ENCODE measurements at places on chromosomes 3 and 15.

DNA sequence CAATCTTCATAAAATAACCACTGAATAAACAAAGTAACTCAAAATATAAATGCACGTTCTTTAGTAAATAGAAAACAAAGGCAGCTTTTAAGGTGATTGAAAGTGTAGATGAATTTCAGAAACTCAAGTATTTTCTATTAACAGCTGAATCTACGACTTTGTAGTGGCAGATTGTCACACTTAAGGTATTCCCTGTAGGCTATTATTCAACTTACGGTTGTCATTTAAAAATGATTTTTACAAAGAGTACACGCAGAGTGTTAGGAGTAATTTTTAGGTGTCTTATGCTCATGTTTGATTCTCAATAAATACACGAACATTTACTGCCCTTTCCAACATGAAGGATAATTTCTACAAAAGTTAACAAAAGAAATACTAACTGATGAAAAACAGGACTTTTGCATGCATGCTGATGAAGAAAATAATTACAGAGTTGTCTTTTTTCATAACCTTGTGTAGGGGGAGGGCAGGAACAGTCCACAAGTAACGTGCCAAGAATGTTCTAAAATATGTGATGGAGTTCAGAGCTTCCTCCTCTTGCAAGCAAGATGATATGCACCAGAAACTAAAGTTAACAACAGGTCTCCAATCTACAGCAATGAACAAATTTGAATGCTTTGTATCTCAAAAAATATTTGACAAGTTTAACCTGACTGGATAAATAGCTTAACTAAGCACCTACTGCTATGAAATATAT, 16.7 kb downstream of the DCBLD2 start:
- no peak for DNase-seq

DNA sequence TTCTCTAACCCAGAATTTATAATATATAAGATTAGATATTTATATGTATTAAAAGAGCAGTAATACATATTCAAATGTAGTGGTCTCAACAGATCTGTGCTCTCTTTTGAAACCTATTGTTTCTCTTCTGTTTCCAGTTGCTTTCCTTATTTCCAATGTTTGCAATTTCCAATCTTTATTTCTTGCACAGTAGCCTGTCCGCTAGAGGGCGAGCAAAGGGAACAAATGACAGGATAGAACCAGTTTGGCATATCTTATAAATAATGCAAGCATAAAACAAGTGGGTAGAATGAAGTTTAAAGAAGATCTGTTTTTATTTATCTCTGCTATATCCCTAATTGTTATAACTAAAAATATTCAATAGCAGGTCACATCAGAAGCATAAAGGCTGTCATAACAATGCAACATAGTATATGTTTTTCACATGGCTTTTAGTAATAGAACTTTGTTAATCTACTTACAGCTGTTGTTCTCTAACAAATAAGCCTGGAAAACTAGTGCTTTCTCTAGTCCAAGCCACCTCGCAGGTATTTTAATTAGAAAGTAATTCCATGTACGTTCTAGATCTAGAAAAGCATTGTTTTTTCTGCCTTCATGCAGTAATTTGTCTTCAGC, 15.1 kb upstream of the TCAIM start:
- DNase-seq = peak; percentile 26

- no peak for DNase-seq
These were observed 402.0 kb upstream of the GOLIM4 start for GRCh38 chr3:168497741-168498140.

DNA sequence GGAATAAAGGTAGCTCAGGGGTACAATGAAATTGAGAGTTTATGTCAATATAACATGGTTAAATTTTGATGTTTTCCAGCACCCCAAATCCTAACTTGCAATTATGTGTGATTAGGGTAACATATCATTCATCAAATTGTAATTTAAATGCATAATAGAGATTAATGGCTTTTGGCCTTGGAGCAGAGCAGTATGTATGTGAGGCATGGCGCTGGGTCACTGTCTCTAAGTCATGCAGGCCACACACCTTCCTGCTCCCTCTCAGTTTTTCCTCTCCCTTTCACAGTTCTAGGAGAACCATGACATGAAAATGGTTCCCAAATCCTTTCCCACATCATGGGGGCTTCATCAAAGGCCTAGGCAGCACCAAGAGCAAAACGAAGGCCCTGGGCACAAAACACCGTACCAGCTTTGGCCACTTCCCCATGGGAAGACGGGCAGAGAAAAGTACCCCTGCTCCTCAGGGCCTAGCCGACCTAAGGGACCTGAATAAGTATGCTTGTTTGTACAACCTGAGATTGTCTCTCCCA, 3.9 kb upstream of the SRP14 start:
- no peak for DNase-seq

GRCh38 chr3:178202194-178202593, 334.0 kb upstream of the KCNMB2 start:
- no peak for DNase-seq

GRCh38 chr3:46764206-46764605, 46.5 kb upstream of the PRSS50 start:
- no peak for DNase-seq

GRCh38 chr3:12629560-12629959, 34.4 kb downstream of the RAF1 start:
- DNase-seq = no peak

DNA sequence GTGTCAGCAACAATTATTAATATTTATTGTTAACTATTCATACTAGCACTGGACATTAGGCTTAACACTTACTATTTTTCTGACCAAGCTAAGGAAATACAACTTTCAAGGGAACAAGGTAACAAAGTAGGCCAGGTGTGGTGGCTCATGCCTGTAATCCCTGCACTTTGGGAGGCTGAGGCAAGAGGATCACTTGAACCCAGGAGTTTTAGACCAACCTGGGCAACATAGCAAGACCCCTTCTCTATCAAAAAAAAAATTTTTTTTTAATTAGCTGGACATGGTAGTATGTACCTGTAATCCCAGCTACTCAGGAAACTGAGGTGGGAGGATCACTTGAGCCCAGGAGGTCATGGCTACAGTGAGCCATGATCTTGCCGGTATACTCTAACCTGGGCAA, 131.7 kb downstream of the RBPMS2 start:
- no peak for DNase-seq

DNA sequence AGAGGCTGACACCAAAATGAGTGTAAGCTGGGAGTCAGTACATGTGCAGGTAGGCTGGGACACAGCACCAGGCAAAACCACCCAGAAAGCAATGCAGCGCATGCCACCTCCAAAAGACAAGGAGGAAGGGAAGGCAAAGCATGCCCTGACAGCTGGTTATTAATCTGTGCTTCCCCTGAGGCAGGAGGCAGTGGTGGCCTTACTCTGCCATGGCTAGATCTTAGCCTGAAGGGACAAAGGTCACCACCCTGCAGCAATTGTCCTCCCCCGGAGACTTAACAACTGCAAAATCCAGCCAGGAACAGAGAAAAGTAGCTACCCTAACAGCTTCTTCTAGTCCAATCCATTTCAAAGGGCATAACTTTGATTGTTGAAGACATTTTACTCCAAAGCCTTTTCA, 73.7 kb downstream of the PLD1 start:
- no peak for DNase-seq

DNA sequence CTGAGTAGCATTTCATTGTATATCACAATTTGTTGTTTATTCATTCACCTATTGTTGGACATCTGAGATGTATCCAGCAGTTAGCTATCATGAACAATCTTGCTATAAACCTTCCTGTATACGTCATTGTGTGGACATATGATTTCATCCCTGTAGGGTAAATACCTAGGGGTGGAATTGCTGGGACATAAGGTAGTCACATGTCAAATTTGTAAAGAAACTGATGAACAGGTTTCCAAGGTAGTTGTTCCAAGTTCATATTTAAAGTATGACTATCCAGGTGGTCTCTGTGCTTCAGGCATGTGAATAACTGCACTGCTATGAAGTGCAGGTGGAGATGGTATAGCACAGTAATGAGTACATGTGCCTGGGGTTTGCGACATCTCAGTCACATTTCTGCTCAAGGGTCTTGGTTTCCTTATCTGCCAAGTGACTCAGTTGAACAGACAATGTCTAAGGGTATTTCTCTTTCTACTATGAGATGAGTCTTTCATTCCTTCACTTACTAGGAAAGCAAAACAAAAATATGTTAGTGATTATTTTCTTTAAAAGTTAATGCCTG, 229.0 kb upstream of the HES1 start:
- no peak for DNase-seq

GRCh38 chr3:136751316-136752171, 634 bp downstream of the STAG1 start:
- DNase-seq = peak; percentile 61

- DNase-seq = no peak
These were observed 7.1 kb downstream of the TLE3 start for GRCh38 chr15:70090436-70091296.

DNA sequence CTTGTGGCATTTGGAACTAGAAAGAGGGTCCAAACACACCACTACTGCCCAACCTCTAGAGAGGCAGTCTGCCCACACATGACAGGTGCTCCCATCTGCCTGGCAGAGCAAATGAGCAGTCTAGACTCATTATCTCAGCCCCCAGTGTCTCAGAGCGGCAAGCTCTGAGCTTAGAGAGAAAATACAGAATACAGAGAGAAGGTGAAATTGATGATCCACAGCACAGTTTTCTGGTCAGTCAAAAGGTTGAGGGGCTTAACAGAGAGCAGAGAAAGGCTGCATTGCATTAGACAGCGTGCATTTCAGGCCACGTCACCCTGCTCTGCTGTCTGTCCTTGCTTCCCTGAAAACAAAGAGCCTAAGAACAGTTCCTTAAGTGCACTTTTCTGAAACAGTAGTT, 135.1 kb downstream of the KCNMB2 start:
- DNase-seq = no peak

DNA sequence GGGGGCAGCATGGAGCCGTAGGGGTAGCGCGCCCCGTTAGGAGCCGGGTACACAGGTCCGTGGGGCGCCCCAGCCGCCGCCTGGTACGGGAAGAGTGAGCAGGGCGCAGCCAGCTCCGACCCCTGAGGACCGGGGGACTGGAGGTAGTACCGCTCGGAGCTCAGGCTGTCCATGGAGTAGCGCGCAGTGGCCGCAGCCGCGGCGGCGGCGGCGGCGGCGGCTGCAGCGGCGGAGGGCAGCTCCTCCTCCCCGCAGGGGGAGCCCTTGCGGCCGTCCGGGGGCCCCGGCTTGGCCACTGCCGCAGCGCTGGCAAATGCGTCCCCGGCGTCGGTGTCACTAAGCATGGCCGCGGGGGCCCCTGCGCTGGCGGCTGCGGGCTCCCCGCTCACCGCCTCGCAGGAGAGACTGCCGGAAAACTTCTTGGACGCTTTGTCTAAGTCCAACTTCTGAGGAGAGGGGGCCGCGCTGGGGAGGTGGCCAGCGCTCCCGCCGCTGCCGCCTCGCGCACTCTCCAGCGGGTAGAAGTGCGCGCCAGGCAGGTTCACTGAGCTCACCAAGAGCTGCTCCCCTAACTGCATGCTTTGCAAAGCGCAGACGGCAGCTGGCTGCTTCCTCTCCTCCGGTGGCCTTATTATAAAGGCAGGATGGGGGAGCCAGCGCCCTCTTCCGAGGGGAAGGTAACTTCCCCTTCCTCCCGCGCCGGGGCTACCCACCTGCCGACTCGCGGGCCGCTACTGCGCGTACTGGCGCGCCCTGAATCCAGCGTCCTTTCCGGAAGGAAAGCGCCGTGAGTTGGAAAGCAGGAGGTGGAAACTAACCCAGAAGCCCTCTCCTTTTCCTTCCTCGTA, at the start of gene EOMES:
EOMES (minus strand) TSS at position 607 of the 848 bp plus-strand sequence; CDS start at position 578, 29 bp downstream.
- DNase-seq = no peak

DNA sequence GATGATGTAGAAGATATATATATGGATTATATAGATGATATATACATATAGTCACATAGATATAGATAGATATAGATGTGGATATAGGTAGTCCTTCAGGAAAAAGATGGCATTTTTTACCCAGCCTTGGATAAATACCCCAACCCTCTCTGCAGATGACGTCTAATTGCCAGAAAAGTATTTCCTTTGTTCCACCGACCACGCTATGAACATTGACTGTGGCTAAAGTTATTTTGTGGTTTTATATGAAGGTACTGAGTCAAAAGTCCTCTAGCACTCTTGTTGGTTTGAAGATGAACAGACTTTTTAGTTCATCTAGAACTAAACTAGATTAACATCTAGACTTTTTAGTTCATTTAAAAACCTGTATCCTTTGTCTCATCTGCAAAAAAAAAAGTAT, 207.7 kb downstream of the PLOD2 start:
- no peak for DNase-seq

DNA sequence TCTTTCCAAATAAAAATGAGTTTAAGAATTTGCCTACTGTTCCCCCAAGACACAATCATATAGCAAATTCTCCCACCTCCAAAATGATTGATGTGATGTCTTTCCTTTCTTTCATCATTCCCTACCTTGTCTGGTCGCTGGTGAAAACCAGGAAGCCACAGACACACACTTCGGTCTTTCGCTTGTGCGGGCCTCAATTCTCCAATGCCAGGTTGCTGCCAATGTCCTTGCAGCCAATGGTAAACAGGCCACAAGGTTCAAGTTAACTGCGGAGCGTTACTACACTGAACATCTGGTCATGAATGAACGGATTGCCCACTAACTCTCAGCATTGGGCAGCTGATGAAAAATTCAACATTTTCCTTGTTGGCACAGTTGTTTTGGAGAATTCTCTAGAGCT, 192.2 kb downstream of the FOXP1 start:
- DNase-seq = no peak

DNA sequence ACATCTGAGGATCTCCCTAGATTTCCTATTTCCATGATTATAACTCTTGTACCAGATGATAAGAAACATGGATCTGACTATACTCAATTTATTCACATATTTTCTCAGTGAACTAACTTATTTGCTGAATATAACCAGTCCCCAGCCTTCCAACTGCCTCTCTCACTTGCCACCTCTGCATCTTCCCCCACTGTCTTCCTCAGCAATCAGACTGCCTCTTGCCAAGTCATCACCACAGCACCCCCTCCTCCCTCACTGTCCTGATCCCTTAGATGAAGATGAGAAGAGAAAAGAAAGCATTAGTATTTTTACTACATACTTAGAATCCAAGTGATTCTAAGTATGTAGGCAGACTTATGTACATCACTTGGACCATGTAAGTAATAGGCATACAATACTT, 71.9 kb downstream of the GTPBP8 start:
- no peak for DNase-seq

DNA sequence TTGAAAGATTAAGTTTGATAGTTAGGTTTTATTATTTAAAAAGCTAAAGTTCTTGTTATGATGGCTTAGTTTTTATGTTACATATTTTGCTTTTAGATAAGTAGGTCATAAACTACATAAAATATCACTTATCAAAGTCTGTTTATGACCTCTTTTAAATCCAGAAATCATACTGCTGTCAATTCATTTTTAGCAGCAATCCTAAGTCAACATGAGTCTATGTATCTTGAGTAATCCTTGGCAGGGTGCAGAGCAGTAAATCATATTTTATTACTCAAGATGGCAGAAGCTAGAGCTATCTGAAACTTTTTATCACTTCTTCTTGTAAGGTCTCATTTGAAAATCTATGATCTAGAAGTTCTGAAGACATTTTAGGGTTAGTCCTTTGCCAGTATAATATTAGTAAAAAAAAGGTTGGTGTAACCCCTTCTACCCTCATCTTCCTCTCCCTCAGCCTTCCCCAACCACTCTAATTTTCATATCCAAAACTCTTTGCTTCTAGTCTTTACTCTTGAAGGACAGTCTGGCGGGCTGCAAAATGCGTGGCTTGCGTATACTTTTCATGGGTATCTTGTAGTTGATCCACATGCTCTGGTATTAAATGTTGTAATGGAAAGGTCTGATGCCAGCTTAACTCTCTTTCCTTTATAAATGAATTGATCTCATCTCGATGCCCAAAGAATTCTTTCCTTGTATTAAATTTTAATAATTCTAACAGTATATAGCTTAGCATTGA, 134.0 kb upstream of the THRB start:
- no peak for DNase-seq

- DNase-seq = no peak
These were observed 53.7 kb downstream of the PIK3CB start for GRCh38 chr3:138781012-138781470.

Measured in HS-27A (cell line).